ENCODE measurements at places on chromosomes 7 and 10.

- no peak for DNase-seq
Measured at GRCh38 chr7:134376693-134377092, 60.0 kb upstream of the SLC35B4 start.

GRCh38 chr7:95004618-95005247 lies 97.3 kb downstream of the PPP1R9A start:
- peak; percentile 6 for DNase-seq

DNA sequence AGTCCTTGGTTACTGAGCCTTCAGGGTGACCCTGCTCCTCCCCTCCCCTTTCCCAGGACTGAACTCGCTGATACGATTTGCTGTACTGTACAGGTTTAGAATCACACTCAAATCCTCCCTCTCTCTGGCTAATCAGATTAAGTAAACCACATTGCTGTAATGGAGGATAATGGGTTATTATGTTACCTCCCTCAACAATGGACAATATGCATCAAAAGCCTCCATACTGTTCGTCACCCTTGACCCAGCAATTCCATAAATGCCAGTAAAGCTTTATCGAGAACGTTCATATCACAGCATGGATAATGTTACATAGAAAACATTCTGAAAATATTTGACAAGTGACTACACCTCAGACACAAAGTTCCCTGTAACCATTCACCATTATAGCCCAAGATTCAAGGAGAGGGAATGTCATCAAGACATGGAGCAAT lies 61.7 kb downstream of the FAM107B start:
- DNase-seq, result no peak

GRCh38 chr10:98446151-98446660 lies 529 bp downstream of the HPS1 start:
- peak; percentile 26 for DNase-seq

GRCh38 chr10:132300582-132300981 lies 7.2 kb downstream of the STK32C start:
- DNase-seq, result no peak

DNA sequence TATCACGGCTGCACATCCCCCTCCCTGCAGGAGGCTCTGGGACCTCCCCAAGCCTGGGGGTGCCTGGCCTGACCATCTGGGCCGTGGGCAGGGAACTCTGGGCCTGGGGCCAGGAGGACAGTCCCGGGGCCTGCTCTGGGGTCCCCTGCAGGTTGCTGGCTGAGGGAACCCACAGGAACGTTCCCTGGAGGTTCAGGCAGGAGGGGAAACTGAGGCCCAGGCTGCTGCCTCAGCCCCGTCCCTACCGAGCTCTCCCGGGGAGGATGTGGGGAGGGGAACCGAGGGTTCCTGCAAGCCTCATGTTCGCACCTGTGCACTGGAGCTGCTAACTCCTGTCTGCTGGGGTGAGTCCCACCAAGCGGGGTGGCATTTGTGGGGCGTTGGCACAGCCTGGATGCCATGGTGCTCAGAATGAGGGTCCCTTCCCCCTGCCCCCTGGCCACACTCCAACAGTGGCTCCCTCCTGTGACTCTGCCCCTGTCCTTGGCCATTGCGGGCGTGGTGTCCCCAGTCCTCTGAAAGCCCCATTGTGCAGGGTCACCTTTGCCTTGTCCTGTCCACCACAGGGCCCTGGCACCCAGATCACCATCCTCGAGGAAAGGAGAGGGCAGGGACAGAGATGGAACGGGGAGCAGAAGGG lies 9.4 kb downstream of the ELFN1 start:
- DNase-seq, result no peak

- no peak for DNase-seq
Measured at GRCh38 chr10:122249303-122249850, 21.7 kb upstream of the BTBD16 start.

DNA sequence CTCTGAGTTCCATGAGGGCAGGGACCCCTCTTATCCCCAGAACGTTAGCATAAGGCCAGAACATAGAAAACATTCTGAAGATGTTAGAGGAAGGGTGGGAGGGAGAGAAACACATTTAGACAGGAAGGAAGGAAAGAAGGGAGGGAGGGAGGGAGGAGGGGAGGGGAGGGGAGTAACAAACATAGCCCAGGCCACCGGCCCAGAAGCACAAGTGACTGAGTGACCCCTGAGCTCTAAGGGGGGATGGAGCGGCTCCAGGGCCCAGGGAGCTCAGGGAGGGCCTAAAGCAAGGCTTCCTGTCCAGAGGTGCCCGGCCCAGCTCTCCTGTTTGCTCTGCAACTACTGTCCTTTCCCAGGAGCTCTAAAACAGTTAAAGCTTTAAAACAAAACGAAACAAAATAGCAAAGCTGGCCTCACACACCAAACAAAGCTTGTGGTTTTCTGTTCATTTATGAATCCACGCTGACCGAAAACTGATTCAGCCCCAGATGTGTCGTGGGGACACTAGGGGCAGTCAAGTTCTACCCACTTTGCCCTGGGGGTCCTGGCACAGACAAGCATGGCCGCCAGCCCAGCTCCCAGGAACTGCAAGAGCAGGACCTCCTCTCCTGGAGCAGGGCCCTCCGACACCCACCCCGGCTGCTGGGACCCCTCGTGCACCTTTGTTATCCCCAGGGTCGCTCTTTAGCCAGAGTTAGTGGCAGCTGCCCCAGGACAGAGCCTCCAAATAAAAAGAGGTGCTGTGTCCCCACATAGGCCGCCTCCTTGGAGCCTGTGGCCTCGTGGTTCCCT lies 496.2 kb upstream of the FOXK1 start:
- DNase-seq, result no peak

- DNase-seq, result peak; percentile 91
Measured at GRCh38 chr7:94763268-94763667, 107.3 kb upstream of the SGCE start.

- DNase-seq, result peak; percentile 39
Measured at GRCh38 chr7:30379131-30379530, 94.7 kb downstream of the ZNRF2 start.

- no peak for DNase-seq
Measured at GRCh38 chr7:44408596-44408995, 81.9 kb downstream of the NUDCD3 start.

DNA sequence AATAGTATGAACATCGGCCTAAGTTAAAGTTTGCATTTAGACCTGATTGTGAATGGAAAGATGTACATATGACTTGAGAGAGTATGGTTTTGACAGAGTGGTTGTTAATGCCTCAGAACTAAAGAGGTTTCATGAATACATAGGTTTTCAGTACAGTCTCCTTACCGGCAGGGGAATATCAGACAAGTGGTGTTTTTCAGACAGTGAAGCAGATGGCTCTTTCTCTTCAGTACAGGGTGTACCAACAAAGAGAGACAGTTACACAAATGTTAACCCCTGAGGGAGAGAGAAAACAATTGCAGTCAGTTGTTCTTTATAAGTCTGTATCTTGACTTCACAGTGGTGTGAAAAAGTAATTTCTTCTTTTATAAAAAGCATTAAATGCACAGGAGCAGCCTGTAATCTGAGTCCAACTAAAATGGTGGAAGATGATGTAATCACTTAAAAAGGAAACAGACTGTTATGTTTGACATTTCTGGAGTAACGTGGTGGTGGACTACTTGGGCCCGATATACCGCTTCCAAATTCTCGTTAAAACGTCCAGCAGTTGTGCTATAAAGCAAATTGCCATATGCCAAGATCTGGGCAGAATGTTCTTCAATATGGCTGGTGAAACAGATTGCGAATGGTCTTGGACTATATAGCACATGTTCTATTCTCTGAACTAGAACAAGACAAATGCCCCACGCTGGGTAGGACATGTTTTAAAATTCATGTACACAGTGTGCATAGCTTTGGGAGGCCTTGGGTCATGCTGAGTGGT lies 69.2 kb downstream of the SDK1 start:
- DNase-seq, result no peak

- no peak for DNase-seq
Measured at GRCh38 chr7:66771795-66772194, 31.3 kb downstream of the RABGEF1 start.

GRCh38 chr7:33539659-33540400 lies 365.5 kb upstream of the BMPER start:
- DNase-seq, result peak; percentile 61

GRCh38 chr7:35906191-35906908 lies 105.5 kb downstream of the SEPTIN7 start:
- DNase-seq, result peak; percentile 69

DNA sequence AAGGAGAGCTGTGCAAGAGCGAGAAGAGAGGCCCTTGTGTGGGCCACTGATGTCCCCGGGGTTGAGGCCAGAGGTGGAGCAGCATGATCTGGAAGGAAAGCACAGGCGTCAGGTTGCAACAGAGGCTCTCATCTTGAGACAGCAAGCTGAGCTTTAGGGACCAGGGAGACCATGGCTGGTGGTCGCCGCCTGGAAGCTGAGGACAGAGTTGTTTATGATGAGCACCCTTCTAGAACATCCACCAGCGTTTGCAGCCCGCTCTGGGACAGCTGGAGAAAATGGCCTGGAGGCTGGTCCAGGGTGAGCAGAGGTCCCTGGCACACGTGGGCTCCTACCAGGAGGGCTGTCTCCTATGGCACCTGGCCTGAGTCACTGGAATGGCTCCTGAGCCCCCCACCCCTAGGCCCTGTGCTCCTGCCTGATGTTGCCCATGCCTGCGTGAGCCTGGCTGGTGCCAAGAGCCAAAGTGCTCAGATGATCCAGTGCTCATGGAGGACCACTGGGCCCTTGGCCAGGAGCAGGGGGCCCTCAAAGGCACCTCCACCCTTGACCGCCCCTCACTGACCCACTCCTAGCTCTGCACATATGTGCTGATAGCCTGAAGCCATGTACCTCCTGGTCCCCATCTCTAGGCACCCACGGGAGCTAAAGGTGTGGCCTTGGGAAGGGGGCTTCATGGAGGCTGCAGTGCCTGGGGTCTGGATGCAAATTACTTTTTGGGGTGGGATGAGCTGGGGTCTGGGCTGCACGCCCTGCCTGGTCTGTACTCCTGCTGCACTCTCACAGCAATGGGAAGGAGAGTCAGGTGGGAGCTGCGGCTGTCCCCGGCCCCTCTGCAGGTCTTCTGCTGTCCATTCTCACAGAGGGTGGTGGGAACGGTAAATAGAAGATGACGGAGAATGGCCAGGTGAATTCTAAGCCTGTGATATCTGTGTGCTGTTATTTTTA lies 40.1 kb upstream of the RET start:
- no peak for DNase-seq

GRCh38 chr7:116265881-116266280 lies 55.5 kb downstream of the TES start:
- peak; percentile 31 for DNase-seq

- DNase-seq, result peak; percentile 20
Measured at GRCh38 chr7:4797858-4798705, 22.7 kb downstream of the AP5Z1 start.

GRCh38 chr7:128708235-128708634 lies 30.9 kb upstream of the CALU start:
- no peak for DNase-seq

DNA sequence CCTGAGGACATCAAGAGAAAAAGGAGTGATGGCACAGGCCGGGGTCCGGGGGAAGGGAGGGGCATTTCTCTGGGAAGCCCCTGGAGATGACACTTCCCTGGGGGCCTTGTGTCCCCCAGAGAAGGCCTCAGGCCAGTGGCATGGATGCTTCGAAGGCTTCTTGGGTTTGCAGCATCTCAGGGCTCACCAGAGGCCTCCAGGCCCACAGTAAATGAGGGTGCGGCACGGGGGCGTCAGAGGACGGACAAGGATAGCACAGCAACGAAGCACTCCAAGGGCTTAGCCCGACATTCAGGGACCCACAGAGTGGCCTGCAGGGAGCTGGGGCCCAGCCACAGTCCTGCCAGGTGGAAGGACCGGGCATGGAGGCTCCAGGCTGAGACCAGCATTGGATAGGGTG lies 71.6 kb downstream of the ADARB2 start:
- no peak for DNase-seq

- no peak for DNase-seq
Measured at GRCh38 chr10:33666686-33667480, 332.4 kb upstream of the NRP1 start.

DNA sequence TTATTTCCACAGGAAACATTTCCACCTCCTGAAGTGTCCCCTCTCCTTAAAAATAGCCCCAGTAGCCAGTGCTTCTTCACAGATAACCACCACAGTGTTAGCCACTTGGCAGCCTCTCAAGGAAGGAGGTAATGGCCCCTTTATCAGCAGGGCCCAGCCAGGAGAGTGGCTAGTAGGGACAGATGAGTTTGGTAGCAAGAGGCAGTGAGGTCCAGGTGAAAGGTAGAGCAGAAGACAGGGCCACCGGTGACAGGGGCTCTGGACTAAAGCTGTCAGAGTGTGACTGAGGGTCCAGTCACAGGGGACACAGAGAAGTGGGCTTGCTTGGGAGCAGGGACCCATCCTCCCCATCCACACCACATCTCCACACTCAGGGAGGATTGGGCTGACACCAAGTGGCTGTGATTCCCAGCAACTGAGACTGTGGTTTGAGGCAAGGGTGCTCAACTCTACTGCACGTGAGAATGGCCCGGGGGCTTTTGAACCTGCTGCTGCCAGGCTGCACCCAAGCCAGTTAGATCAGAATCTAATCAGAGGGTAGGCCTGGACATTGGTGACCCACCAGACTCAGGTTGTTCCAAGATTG lies 52.2 kb downstream of the C10orf120 start:
- DNase-seq, result no peak

- DNase-seq, result peak; percentile 48
Measured at GRCh38 chr7:16841681-16842080, 36.9 kb upstream of the AGR2 start.

DNA sequence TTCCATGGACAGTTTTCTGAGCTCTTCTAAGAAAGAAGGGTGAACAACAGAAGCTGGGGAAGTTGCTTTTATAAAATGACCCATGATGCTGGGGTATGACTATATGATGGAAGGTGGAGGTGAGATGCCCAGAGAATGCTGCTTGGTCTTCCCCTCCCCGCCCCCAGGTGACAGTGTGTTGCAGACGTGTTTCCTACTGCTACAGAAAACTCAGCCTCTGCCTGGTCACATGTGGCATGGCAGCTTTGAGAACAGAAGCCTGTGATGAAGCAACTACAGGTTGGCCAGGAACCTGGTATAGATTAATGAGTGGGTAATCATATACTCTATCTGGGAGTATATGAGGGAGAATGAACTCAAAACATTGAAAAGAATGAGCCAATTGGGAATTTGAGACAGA lies 67.1 kb downstream of the MTURN start:
- no peak for DNase-seq

GRCh38 chr7:28017372-28017771 lies 163.2 kb downstream of the JAZF1 start:
- DNase-seq, result peak; percentile 70

- peak; percentile 43 for DNase-seq
Measured at GRCh38 chr10:79269443-79269842, 77.8 kb upstream of the PPIF start.

DNA sequence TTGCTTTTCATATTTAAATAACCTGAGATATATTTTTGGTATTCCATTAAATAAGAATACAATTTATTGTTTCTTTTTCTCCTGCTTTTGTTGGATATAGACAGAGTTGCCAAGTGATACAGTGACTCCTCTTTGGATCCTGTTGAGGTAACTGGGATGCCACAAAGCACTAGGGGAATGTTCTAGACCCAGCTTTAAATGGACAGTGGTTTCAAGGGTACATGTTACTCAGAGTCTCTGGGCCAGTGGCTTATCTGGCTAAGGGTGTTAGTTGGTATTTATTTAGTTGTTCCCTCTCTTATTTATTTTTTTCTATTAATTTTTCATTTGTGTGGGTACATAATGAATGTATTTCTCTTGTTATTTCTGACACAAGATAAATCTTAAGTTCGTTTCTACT lies 9.1 kb downstream of the GBF1 start:
- no peak for DNase-seq

GRCh38 chr7:54781134-54781920 lies 22.3 kb upstream of the SEC61G start:
- DNase-seq, result no peak
